ENCODE measurements at places on chromosomes 4 and X. TPM values are rescaled to one million over a fixed set of nuclear protein-coding genes. Genes with fewer than 3 reads are reported as not detected.

TAF7L gene
- 0.70 TPM for polyA plus RNA-seq

PLAC1 gene
- 2.4 TPM for polyA plus RNA-seq

SATL1 gene
- not detected for polyA plus RNA-seq

UGT2A3 gene
- not detected for polyA plus RNA-seq

APOOL gene
- polyA plus RNA-seq = 3.4 TPM

PABPC5 gene
- 0.05 TPM for polyA plus RNA-seq

CASP6 gene
- polyA plus RNA-seq = 44.9 TPM

TLR2 gene
- 0.24 TPM for polyA plus RNA-seq

PNCK gene
- 0.37 TPM for polyA plus RNA-seq

FAAH2 gene
- 0.21 TPM for polyA plus RNA-seq

EMCN gene
- polyA plus RNA-seq = 51.6 TPM

EVC gene
- polyA plus RNA-seq = 5.6 TPM

LNX1 gene
- 0.72 TPM for polyA plus RNA-seq

MAGEB2 gene
- polyA plus RNA-seq = not detected

GAGE12F gene
- not detected for polyA plus RNA-seq

RRH gene
- polyA plus RNA-seq = 0.11 TPM

NPFFR2 gene
- 0.13 TPM for polyA plus RNA-seq

KDR gene
- polyA plus RNA-seq = 80.5 TPM

OPN1MW gene
- not detected for polyA plus RNA-seq

Data from endothelial cell of umbilical vein (primary cell).